SW 1271 (cell line): ENCODE measurements at places on chromosomes 4 and X.

DNA sequence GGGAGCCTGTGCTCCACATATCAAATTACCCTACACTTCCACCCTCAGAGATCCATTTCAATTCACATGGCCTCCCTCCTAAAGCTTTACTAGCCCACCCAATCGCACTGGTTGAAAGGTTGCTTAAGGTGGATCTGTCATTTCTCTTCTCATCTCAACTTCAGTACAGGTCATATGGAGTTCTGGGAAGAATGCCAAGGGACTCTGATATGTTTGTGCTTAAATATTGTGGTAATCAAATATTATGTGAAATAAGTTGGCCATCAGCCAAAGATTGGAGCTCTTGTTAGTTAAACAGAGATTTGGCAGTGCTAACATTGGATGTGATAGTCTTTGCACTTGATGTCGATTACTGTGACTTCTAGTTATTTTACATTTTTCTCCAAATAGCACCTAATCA is 20.5 kb downstream of the SEPTIN6 start:
- DNase-seq = no peak

- no peak for DNase-seq
These were observed 39.5 kb downstream of the GUCY1A1 start for GRCh38 chr4:155706147-155706546.

- DNase-seq = no peak
These were observed 101.5 kb upstream of the SMAD1 start for GRCh38 chr4:145380123-145380522.

DNA sequence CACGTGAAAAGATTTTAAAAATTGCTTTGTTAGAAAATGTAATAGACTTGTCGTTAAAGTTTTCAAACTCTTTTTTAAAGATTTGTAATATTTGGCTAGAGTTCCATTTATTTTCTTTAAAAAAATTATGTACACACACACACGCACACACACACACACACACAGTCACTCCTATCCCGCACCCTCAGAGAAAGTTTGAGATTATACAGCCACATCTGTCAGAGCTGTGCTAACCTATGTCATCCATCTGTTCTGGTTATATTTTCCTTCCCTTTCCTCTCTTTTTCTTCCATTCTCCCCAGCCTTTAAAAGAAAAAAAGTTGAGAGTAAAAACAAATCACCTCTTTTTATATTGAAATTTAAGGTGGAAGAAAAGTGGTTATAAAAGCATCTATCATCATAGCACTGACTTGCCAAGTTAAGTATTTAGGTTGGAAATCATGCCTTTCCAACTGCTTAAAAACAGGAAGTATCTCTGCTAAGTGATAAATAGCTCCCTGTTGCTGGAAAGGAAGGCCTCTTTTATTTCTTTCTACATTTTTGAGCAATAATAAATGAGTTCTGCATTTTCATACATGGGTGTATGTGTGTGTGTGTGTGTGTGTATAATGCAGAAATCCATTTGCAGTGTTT is 163.3 kb upstream of the SPRY1 start:
- DNase-seq = no peak

DNA sequence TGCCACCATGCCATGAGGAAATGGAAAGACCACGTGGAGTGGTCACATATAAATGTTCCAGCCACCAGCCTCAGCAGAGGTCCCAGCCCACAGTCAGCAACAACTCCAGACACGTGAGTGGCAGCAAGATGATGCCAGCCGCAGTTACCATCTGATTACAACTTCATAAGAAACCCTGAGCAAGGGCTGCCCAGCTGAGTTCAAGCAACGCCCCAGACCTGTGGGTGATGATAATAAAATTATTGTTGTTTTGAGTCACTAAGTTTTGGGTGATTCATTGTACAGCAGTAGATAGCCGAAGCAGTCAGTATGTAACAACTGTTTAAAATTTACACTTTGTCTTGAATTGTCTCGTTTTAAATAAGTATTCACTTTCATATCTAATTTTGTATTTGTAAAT is 5.8 kb upstream of the CCNG2 start:
- DNase-seq = no peak

DNA sequence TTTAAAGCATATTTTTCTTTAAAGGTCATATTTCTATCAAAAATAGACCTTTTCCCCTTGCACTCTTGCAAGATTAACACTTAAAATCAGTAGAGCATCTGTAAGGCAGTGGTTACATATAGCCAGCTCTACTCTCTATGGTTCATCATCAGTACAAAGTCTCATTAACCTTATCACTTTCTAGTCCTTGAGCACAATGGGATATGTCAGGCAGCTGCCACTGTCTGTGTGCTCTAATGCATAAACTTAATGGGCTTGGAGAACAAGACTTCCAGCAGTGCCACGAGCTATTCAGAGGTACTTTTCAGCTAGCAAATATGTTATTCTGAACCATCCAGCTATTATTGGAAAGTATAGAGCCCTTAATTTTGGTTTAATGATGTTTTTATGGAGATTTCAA is 393.7 kb downstream of the GASK1B start:
- no peak for DNase-seq

DNA sequence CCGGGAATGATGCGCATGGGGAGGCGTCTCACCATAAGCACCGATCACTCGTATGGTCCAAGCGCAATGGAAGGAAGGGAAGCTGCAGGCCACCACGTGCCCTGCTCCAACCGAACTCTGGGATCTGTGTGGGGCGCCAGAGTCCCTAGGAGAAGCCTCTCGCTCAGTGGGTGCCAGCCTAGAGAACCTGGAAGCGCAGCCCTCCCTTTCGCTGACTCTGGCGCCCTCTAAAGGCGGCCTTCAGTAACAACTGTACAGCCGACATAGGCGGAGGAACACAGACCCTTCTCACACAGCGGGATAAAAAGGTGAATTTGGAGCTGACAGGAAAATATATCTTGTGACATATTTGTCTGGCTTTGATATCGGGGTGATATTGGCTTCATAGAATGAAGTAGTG is 76.0 kb downstream of the INTS6L start:
- no peak for DNase-seq

DNA sequence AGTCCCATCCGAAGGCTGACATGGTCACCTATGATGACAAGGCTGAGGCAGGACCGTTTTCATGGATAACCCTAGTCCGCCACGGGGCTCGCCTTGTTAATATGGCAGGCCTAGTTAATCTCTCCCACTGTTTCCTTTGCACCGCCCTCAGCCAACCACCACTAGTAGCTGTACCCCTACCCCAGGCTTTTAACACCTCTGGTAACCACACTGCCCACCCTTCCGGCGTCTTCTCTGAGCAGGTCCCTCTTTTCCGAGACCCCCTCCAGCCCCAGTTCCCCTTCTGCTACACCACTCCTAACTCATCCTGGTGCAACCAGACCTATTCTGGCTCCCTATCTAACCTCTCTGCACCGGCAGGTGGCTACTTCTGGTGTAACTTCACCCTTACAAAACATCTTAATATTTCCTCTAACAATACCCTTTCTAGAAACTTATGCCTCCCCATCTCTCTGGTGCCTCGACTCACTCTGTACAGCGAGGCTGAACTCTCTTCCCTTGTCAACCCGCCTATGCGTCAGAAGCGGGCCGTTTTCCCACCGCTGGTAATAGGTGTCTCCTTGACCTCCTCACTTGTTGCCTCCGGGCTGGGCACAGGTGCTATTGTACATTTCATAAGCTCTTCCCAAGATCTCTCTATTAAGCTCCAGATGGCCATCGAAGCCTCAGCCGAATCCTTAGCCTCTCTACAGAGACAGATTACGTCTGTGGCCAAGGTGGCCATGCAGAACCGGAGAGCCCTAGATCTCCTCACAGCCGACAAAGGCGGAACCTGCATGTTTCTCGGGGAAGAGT is 964.4 kb downstream of the RPA4 start:
- no peak for DNase-seq

GRCh38 chr4:73917081-73917501 is 47.9 kb downstream of the CXCL1 start:
- peak; percentile 28 for DNase-seq

GRCh38 chr4:69759189-69759604 is 1.2 kb downstream of the SULT1B1 start:
- DNase-seq = no peak

DNA sequence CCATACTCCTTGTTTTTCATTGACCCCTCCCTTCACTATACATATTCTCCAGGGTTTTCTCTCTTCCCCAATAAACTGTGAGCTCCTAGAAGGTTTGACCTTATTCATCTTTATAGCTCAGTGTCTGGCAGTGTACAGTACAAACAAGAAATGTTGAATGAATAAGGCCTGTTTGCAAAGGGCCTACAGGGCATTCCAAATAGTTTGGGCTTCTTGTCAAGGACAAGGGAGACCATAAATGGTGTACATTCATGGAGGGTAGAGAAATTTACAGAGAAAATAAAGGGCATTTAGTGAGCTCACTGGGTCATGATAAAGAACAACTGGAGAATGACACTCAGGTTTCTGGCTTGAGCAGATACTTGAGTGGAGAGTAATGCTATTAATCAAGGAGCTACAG is 47.5 kb upstream of the EIF1AX start:
- DNase-seq = no peak
